ENCODE measurements at places on chromosomes 7 and 10.
A peak's percentile ranks its signal among the peaks of the same experiment; 100 is the strongest.

- DNase-seq: no peak
Observed at GRCh38 chr7:424301-424935, 95.2 kb downstream of the PDGFA start.

GRCh38 chr10:47286591-47287315 lies 13.2 kb upstream of the GDF10 start:
- no peak for DNase-seq

DNA sequence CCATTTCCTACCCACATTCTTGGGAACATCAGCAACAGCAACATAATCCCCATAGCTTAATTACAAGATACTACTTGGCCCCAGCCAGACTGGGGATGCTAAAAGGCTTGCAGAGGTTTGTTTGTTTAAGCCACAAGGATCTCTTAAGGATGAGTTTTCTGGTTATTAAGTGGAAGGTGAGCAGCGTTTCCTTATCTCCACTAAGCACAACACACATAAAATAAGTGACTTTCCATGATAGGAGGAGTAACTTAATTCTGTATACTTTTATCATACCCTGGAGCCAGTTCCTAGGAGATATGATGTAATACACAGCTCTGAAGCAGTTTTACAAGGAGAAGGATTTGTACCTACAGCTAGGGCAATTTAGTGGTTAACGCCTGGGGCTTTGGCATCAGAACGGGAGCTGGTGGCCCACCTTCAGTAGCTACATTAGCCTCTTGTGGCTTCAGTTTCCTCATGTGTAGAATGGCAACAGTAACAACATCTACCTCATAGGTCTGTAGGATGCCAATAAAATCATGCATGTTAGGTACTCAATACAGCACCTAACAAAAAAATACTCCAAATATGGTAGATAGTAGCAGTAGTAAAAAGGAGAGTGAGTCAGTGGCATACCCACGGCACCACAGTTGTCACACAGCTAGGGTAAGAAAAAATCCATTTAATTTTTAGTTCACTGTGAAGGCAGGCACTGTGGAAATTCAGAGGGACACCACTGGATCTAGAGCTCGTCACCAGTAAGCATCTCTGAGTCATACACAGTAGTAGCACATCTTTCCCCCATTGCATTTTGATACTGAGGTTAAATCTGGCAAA lies 55.2 kb downstream of the DOCK4 start:
- no peak for DNase-seq

DNA sequence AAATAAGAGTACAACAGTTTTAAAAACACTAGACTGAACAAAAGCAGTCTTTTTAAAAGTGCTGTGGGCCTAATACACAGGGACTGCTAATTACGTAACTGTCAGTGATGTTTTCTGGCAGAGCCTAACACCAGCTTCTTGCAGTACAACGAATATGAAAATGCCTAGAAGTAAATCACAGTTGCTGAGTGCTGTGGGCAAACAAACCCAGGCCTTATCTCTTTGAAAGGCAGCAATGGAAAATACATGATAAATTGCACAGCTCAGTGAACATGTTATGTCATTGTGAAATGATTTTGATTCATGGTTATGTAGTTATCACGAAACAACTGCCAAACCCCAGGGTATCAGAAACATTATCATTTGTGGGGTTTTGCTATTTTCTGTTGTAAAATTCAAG lies 428.4 kb downstream of the GFRA1 start:
- no peak for DNase-seq

GRCh38 chr7:38463277-38464225 lies 167.6 kb downstream of the AMPH start:
- peak; percentile 67 for DNase-seq

- no peak for DNase-seq
Observed at GRCh38 chr7:97419898-97420297, 302.4 kb downstream of the SDHAF3 start.

- DNase-seq: no peak
Observed at GRCh38 chr10:113991091-113991860, 52.4 kb upstream of the ADRB1 start.

- no peak for DNase-seq
Observed at GRCh38 chr7:87060288-87060537, 759 bp upstream of the ELAPOR2 start.
